ENCODE measurements at places on chromosomes 2 and 18.

DNA sequence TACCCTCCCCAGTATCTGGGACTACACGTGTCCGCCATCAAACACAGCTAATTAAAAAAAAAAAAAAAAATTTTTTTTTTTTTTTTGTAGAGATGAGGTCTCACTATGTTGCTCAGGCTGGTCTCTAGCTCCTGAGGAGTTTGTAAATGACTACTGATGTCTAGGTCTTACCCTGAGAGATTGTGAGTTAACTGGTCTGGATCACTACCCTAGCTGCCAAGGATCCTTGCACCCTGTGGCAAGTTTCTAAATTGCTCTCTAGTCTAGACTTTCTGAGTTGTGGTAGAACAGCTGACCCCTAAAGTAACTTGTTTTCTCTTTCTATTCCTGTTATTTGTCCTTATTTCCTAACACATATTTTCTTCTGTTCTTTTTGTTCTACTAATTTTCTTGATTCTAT, 44.5 kb downstream of the ABHD3 start:
- DNase-seq = no peak

- no peak for DNase-seq
Measured at GRCh38 chr18:3264362-3264761, 2.4 kb downstream of the MYL12B start.

GRCh38 chr2:133774654-133775015, 206.4 kb upstream of the NCKAP5 start:
- DNase-seq = no peak

DNA sequence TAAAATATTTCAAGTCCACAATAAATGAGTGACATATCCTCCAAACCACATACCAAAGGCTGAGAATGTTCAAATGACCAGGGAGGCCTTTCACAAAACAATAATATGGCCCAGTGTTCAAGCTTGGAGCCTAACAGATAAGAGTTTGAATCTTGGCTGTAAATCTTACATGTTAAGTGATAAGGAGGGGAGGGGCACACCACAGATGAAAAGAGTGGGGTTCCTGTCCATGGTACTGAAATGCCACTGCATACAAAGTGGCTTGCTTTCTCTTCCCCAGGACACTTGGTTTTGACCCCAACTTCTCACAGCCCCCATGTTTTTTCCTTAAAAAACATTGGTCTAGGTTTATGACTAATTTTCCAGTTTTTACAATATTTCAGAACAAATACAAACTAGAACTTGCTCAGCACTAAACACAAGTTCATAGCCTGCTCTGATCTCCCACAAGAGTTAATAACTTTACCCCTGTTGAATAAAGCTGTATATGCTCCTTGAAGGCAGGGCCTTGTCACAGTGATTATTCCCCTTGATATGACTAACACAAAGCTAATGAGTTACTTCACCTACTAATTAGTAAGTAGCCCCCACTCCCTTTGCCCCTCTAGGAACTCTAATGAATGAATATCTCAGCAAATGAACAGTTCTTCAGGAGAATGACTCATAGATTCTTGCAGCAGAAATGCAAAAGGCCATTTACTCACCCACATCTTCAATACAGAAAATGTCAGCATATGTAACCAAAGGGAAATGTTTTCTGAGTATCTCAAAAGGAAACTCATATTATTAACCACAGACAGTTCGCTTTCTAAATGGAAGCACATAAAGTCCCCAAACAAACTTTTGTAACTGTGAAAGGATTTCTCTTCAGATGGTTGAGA, 142.2 kb downstream of the SATB2 start:
- no peak for DNase-seq

DNA sequence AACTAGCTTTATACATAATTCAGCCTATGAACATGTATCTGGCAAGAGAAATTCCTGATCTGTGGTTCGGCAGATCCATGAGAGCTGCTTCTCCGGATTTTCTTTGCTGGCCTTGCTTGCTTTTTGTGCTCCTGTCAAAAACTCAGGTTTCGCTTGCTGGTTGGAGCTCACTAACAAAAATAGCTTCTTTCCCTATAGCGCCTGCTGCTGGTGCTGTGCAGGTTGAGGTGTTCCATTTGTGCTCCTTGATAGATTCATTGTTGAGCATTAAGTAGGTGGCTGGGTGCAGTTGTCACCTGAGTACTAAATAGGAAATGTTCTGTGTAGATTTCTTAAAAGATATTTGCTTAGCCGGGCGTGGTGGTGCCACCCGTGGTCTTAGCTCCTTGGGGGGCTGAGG, 148.1 kb downstream of the PRPF40A start:
- DNase-seq = no peak

DNA sequence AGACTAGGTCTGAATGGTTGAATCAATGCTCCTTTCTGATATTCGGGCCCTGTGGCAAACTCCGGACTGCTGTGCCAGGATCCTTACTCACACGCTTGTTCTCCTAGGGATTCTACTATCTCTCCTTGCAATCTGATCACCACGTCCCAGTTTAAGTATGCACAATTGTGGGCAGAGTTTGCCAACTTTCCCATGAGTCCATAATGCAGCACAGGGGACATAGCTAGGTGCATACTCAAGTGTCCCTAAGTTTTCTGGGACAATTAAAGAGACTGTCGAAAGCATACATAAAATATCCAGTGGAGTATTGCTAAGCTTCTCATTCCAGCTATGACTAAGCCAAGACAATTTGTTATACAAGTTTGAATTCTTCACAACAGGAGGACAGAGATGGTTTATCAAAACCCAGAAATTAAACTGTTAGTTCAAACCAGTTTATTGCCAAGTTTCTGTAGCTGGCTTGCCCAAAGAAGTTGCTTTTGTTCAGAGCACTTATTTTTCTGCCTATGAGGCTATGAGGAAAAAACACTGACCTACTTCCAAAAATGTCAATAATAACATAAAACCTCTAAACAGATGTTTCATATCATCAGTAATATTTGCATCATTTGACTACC, 136.1 kb downstream of the EXOC6B start:
- no peak for DNase-seq

DNA sequence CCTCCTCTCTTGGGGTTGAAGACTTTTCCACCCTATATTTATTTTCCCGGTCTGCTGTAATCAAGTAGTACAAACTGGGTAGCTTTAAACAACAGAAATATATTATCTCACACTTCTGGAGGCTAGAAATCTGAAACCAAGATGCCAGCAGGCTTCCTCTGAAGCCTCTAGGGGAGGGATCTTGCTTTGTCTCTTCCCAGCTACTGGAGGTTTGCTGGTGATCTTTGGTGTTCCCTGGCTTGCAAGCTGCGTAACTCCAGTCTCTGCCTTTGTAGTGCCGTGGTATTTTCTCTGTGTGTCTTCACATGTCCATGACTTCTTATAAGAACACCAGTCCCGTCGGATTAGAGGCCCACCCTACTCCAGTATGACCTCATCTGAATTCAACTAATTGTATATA, 44.4 kb downstream of the MYO3B start:
- no peak for DNase-seq

DNA sequence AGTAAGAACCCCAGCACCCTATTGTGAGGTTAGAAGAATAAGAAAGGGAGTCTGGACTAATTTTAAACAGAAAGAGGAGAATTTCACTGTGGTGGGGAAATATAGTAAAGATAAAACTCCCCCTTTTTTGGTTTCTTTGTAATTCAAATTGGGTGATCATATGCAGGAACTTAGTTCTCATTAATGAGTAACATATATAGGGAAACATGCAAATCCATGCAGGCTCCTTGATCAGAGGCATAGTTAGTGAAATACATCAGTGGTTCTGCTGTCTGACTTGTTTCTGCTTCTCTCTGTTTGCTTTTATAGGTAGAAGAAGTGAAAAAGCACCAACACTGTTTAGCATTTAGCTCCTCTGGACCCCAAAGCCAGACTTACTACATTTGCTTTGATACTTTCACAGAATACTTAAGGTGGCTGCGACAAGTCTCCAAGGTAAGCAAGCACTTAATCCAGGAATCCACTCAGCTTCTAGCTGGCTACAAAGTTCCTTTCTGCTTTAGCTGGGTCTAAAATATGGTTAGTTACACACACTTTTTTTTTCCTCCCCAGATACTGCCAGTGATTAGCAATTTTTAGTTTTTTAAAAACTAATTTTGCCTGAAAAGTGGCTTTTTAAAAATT, 123.2 kb downstream of the PHLPP1 start:
- DNase-seq = no peak

- no peak for DNase-seq
Measured at GRCh38 chr2:186612555-186613440, 22.9 kb downstream of the ITGAV start.

DNA sequence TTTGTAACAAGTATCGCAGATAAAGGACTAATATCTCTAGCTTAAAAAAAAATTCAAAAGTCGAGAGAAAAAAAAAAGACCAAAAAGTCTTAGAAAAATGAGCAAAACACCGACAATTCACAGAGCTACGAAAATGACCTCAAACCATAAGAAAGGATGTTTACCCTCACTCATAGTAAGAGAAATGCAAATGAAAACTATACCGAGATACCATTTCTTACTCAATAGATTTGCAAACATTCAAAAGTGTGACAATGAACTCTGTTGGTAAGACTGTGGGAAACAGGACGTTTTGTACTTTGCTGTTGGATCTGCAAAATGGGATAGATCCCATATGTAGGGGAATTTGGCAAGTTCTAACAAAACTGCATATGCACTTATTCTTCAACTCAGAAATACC, 39.9 kb upstream of the LDAH start:
- DNase-seq = no peak

- DNase-seq = no peak
Measured at GRCh38 chr2:189579585-189580186, 900 bp downstream of the SLC40A1 start.

DNA sequence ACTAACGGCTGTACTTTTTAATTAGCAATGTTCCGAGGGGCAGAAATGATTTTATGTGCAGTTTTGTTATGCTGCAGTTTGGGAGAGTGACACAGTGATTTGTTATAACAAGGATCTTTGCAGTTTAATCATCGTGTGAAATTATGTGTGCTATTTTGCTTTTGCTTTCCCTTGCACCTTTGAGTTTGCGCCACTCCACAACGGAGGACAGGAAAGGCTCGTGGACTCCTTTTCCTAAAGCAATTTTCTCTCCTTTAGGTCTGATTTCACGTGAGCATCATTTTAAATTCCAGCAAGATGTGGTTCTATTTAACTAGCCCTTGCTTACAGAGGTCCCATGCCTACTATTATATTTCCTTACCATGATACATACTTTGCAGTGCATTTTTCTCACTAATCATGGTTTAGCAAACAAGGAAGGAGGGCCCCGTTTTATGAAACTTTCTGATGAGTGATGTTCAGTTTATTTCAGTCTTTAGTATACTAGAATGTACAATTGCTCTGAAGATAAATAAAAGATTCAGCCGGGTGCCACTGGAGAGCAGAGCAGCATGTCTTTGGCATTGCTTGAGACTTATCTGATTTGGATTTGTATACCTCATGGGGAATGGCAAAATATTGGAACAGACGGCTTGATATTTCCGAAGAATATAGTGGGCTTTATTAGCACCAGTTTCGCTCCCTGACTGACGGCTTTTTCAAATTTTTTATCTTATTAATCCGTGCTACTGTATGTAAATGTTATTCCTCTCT, 528.2 kb upstream of the FANCL start:
- DNase-seq = no peak

DNA sequence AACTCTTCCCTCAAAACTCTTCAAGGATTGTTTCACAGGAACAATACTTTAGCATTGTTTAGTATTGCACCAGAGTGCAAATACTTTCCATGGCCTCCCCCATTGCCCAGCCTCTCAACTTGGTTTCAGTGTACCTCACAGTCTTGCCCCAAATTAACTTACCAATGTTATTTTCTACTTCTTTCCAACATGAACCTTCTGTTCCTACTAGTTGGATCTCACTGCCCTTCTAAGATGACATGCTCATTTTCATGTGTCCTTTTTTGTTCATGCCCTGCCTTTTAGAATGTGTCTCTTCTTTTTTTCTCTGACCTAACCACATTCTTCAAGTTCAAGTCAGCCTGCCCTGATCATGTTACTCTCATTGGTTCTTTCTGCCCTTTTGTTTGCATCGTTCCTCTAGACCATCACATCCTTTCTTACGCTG, 4.1 kb downstream of the SPATS2L start:
- no peak for DNase-seq

Measured in stimulated activated CD8-positive, alpha-beta memory T cell treated with anti-CD3 and anti-CD28 coated beads, Interleukin-7, amount 100 ng/mL, for 48 hours (primary cell).